ENCODE measurements at places on chromosomes 12 and 14.

DNA sequence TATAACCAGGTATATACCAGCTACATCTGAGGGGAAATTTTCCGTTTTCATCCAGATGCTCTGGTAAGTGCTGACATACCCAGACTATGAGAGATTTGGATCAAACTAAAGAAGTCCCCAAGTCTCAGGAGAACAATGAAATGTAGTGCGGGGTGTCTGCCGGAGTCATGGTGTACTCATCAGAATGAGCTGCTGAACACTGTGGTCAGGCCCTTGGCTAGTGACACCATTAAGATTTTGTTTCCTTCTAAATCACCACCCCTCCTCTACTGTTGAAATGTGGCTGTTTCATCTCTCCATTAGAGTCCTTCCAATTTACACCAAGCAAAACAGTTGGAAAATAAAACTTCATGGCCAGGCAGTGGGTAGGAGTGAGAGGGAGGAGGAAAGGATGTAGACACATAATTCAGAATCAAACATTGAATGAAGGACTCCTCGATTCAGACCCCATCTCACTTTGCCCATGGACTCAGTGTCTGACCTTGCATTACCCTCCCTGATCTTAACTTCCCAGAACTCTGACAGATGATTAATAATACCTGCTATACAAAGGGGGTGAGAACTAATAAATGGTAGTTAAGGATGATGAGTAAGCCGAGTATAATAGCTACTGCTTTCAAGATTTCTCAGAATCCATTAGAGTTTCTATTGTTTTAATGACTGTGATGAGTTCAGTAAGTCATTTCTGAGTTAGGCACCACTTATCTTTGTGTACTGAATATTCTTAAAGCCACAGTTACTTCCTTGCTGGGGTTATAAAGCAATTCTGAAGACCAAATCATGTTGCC, 127.4 kb downstream of the CRADD start:
- no peak for DNase-seq

GRCh38 chr12:119914666-119915065, 37.5 kb upstream of the CIT start:
- no peak for DNase-seq

- DNase-seq: no peak
These were observed 29.0 kb downstream of the TESC start for GRCh38 chr12:117069926-117070900.

DNA sequence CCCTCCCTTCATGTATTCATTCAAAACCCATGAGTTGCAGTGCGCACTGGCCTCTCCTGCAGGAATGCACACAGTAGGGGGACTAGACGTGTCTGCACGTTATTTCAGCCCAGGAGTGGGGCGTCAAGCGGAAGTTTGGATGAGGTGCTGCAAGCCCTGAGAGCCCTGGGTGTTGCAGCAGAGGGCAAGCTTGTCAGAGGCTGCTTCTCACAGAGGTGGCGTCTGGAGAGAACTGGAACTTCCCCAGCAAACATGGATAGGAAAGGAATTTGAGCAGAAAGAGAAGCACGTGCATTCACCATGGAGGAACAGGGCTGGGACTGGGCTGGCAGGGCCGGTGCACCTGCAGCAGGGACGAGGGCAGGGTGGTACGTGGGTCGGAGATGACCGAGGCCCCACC, 64.9 kb downstream of the TECPR2 start:
- DNase-seq: no peak

DNA sequence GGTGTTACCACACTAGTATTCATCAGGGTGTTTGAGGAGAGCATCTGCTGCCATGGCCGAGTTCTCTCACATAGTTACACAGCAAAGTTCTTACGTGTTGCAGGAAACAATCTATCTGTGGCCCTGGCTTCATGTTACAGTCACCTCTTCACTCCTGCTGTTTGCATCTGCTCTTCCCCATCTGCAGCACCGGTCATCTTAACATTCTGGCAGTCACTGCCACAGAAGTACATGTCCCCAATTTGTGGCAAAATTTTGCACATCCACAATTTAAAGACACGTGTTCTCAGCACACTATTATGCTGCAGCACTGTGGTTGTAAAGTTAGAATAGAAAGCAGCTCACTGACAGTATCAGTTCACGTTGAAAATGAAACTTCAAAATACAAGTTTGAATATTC, 23.2 kb downstream of the MAPK1IP1L start:
- no peak for DNase-seq

- no peak for DNase-seq
These were observed 140.4 kb downstream of the SLC35F4 start for GRCh38 chr14:57725399-57726077.

- no peak for DNase-seq
These were observed 423.3 kb upstream of the GARIN6 start for GRCh38 chr12:99224237-99224636.

DNA sequence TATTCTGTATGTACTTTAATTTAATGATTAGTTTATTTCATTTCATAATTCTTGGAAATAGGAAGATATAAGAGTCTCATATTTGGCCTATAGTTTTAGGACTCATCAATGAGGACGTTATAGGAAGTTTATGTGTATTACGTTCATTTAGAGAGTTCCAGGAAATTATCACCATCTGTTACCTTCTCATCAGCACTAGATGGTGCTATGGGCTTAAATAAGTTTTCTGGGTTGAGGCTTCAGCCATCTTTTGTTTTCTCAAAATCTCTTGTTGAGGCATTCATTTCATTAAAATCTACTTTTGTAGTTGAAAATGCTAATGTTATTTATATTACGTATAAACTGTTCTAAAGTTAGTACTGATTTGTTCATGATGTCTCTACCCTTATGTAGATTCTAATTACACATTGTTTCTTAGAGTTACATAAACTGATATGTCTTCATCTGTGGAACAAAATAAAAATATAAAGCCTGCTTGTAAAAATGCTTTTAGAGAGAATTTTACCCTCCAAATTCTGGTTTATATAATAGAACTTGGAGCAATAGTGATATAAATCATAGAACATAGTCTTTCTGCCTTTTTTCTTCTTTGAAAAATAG, 89.2 kb downstream of the CFAP54 start:
- DNase-seq: no peak
